DND-41 (cell line): ENCODE measurements at places on chromosomes 5 and 9.

DNA sequence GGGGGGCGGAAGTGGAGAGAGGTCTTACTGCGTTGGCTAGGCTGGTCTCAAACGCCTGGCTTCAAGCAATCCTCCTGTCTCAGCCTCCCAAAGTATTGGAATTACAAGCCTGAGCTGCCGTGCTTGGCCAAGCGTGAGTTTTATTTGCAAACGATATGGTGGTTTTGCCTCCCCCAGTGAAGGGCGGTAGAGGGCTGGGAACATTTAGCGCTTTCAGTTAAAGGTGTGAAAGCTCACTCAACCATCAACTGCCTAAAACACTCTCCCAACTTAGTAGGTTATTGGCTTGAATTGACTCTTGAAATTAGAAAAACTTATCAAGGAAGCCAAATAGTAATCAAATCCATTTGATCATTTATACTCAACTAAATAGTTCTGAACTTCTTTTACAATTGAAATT is 156.3 kb downstream of the ESM1 start:
- no peak overlapping the region for H3K27ac ChIP-seq
- peaks cover 2% of the 10 kb centered on the region for H3K27me3 ChIP-seq
- H3K4me1 ChIP-seq = no peaks in the 10 kb centered on the region
- DNase-seq = no peak

DNA sequence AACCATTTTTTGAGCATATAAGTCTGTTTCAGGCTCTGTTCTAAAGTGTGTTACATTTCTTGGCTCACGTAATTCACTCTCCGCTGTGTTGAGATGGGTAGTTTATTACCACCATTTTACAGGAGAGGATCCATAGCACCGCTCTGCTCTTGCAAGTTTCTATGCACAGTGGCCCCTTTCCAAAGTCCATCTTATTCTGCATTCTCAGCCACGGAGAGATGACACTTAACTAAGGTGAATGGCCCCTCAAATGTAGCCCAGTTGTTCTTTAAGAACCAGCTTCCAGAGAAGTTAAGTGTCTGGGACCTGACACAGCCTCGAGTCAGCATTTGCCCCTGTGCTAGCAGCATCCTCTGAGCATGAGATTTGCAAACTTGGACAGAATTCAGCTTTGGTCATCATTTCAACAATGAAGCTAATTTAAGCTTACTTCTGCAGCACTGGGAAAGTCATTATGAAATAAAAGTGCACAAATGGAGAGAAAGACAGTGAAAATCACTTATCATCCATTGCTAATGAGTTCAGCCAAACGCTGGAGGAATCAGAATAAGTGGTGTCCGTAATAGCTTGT is 61.9 kb downstream of the FAM78A start:
- no peak overlapping the region for H3K4me3 ChIP-seq
- no peak for DNase-seq
- H3K27ac ChIP-seq = no peak overlapping the region
- no peaks in the 10 kb centered on the region for H3K4me1 ChIP-seq
- H3K27me3 ChIP-seq = no peaks in the 10 kb centered on the region
- H3K36me3 ChIP-seq = peaks cover 53% of the 10 kb centered on the region; the same call in 1 of the 2 replicates

DNA sequence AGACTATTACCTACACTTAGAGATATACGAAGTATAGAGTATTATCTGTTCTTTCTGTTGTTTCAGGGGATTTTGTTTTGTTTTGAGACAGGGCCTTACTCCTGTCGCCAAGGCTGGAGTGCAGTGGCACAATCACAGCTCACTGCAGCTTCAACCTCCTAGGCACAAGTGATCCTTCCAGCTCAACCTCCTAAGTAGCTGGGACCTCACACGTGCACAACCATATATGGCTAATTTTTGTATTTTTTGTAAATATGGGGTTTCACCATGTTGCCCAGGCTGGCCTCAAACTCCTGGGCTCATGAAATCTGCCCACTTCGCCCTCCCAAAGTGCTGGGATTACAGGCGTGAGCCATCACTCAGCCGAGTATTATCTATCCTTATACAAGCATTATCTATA is 45.9 kb downstream of the SUSD1 start:
- H3K27me3 ChIP-seq = no peaks in the 10 kb centered on the region
- no peak overlapping the region for H3K27ac ChIP-seq
- H3K36me3 ChIP-seq = no peaks in the 10 kb centered on the region; the same call in 1 of the 2 replicates
- H3K4me1 ChIP-seq = no peaks in the 10 kb centered on the region
- no peak overlapping the region for H3K4me3 ChIP-seq
- no peak for DNase-seq

DNA sequence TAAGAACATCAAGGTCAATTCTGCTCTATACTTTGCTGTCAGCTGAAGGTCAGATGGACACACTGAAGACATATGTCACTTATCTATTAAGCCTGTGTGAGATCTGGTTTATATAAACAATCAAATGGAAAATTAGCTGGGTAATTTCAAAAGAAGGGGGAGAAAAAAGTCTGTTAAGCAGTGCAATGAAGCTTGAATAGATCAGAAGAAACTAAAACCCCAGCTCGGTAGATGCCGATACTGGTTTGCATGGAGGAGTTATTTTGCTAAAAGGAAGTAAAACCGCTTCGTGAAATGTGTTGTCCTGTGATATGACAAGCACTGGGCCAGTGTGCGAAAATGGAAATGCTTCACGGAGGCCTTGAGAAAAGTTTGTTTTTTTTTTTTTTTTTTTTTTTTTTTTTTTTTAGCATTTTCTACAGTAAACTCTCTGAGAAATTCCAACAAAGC is 148.8 kb downstream of the MEF2C start:
- H3K27ac ChIP-seq = no peak overlapping the region
- H3K27me3 ChIP-seq = no peaks in the 10 kb centered on the region
- H3K36me3 ChIP-seq = no peaks in the 10 kb centered on the region

- no peak overlapping the region for H3K4me3 ChIP-seq
- no peak overlapping the region for H3K27ac ChIP-seq
- no peaks in the 10 kb centered on the region for H3K36me3 ChIP-seq
- no peak for DNase-seq
- no peaks in the 10 kb centered on the region for H3K4me1 ChIP-seq
Observed at GRCh38 chr9:30746589-30746988, 1637.9 kb upstream of the ACO1 start.

GRCh38 chr9:36137392-36138004 is 965 bp downstream of the GLIPR2 start:
- no peak for DNase-seq
- no peak overlapping the region for H3K27ac ChIP-seq
- peaks cover 41% of the 10 kb centered on the region for H3K4me1 ChIP-seq
- no peaks in the 10 kb centered on the region for H3K36me3 ChIP-seq

DNA sequence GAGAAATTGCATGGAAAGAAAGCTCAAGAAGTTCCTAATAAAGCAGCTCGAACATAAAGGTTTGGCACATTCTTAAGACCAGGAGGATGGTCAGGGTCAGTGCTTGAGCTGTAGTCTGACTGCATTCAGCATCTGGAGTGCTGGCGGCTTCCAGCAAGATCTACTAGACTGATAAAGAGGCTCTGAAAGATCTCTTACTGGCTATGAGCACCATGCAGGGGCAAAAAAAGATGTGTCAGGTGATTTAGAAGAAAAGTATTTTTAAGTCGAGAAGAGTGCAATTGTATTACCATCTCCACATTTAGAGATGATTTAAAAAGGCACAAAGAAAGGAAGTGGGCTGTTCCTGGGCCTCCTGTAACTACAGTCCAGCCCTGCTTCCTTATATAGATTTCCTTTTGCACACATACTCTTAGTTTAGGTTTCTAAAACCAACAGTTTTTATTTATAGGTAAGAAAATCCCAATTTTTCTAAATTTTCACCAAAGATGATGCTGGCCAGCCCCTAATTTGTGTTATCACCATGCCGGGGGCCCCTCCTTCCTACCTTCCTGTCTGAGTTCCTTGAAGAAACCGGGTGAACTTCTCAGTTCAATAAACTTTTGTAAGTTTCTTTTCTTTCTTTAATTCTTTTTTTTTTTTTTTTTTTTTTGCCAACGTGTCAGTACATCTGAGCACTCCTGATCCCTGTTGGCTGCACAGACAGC is 65.9 kb upstream of the PLPP1 start:
- peak overlapping the region; percentile 71 for H3K27ac ChIP-seq
- H3K4me3 ChIP-seq = no peak overlapping the region
- H3K4me1 ChIP-seq = peaks cover 30% of the 10 kb centered on the region
- no peaks in the 10 kb centered on the region for H3K27me3 ChIP-seq

- peaks cover 6% of the 10 kb centered on the region for H3K27me3 ChIP-seq
- no peak for DNase-seq
- no peaks in the 10 kb centered on the region; the same call in 1 of the 2 replicates for H3K36me3 ChIP-seq
Observed at GRCh38 chr5:178630475-178630930, 3.7 kb upstream of the CLK4 start.

GRCh38 chr9:135704483-135704882 is 2.5 kb downstream of the KCNT1 start:
- no peak overlapping the region for H3K4me3 ChIP-seq
- no peak for DNase-seq
- H3K36me3 ChIP-seq = no peaks in the 10 kb centered on the region
- no peaks in the 10 kb centered on the region for H3K4me1 ChIP-seq

DNA sequence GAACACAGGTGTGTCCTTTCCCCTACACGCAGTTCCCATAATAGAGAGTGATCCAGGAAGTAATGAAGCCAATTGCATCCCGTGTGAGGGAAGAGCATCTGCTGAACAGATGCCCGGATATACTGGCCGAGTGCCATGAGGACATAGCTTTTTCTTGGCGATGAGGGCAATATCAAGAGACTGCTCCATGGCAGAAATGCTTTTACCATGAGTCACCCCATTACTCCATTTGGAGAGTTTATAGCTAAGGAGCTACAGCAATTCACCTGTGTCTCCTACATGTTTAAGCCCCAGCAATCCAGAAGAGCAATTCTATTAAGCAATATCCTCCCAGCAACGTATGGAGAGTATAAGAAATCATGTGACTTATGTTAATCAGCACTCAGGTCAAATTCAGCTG is 222.0 kb upstream of the KLF4 start:
- DNase-seq = no peak
- H3K36me3 ChIP-seq = no peaks in the 10 kb centered on the region
- H3K4me3 ChIP-seq = no peak overlapping the region
- H3K4me1 ChIP-seq = no peaks in the 10 kb centered on the region
- H3K27me3 ChIP-seq = no peaks in the 10 kb centered on the region

DNA sequence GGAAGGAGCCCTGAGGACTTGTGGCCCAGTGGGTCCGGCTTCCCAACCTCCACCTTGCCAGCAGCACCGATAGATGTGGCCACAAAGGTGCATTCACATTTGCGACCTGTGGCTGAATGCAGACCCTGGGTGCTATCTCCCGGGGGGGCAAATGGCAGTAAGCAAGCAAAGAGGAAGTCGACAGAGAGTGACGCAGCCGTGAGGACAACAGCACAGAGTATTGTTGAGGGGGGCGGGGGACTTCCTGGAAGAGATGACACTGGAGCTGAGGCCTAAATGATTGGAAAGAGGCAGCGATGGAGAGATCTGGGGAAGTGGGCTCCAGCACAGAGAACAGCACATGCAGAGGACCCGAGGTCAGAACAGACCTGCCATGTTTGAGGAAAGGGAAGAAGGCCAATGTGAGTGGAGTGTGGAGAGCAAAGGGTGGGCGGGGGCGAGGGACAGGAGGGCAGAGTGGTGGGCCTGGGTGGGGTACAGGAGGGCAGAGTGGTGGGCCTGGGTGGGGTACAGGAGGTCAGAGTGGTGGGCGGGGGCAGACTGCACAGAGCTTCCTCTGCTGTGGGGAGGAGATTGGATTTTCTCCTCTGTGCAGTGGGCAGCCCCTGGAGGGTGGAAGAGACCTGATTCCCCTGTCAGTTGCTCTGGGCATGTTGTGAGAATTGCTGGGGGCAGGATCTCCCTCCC is 42.6 kb downstream of the ADAMTS2 start:
- no peaks in the 10 kb centered on the region for H3K27me3 ChIP-seq
- DNase-seq = no peak
- H3K27ac ChIP-seq = no peak overlapping the region
- H3K4me3 ChIP-seq = no peak overlapping the region

DNA sequence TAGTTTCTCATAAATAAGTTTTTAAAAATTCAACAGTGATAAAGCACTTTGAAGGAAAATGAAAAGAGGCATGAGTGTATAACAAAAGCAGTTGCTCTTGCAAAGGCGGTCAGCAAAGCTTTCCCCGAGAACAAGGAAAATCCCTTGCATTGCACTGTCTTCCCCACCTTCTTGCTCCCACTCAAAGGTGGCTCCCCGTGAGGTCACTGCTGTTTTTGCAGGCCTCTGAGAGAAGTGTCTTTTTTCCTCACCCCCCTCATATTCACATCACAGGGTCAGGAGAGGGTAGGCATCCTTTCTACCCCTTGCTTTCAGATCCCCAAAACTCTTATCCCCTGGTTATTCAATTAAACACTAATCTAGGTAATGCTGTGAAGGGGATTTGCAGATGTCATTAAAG is 15.2 kb upstream of the SLC36A1 start:
- H3K4me1 ChIP-seq = no peaks in the 10 kb centered on the region
- no peaks in the 10 kb centered on the region for H3K36me3 ChIP-seq
- H3K27me3 ChIP-seq = peaks cover 14% of the 10 kb centered on the region
- no peak for DNase-seq

DNA sequence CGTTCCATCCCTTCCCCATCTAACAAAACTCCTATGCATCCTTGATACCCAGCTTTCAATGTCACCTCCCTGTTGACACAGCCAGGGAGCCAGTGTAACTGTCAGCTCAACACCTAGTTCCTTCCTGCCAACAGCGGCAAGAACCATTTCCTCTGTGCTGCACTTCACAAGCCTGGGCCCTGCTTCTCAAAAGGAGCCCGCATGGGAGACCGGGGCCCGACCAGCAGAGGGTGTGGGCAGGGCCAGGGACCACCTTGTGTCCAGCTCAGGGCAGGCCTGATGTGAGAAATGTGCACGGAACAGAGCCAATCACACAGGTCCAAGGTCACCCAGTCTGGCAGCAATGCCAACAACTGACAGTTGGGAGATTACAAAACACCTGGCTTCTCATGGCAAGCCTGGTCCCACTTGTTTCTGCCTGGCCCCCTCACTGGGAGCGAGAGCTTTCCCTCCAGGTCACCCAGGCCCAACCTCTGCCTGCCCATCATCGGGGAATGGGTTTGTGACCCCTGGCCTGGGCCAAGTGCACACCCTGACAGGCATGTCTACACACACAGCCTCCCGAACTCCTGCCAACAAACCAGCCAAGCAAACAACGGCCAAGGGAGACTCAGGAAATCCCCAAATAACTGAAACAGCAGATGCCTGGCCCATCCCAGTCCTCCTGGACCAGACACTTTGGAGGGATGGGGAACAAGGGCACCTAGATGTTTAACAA is 3.1 kb downstream of the RNF44 start:
- H3K27ac ChIP-seq = peak overlapping the region; percentile 87
- H3K36me3 ChIP-seq = peaks cover 55% of the 10 kb centered on the region
- no peaks in the 10 kb centered on the region for H3K27me3 ChIP-seq
- peaks cover 54% of the 10 kb centered on the region for H3K4me1 ChIP-seq
- H3K4me3 ChIP-seq = peak overlapping the region; percentile 62
- DNase-seq = peak; percentile 78

- H3K27me3 ChIP-seq = peaks cover 2% of the 10 kb centered on the region
- no peak for DNase-seq
- H3K4me1 ChIP-seq = no peaks in the 10 kb centered on the region
- no peak overlapping the region for H3K27ac ChIP-seq
- H3K4me3 ChIP-seq = no peak overlapping the region
- no peaks in the 10 kb centered on the region for H3K36me3 ChIP-seq
Observed at GRCh38 chr9:121286688-121286972, 18.7 kb downstream of the GSN start.

- no peak overlapping the region for H3K27ac ChIP-seq
- no peak for DNase-seq
- no peak overlapping the region for H3K4me3 ChIP-seq
Observed at GRCh38 chr5:126002222-126002897, 420.8 kb upstream of the GRAMD2B start.
